Stimulated activated CD4-positive, alpha-beta T cell treated with anti-CD3 and anti-CD28 coated beads, Interleukin-4, amount 100 ng/mL, for 1 hour (primary cell): ENCODE measurements at places on chromosomes 4 and X.

DNA sequence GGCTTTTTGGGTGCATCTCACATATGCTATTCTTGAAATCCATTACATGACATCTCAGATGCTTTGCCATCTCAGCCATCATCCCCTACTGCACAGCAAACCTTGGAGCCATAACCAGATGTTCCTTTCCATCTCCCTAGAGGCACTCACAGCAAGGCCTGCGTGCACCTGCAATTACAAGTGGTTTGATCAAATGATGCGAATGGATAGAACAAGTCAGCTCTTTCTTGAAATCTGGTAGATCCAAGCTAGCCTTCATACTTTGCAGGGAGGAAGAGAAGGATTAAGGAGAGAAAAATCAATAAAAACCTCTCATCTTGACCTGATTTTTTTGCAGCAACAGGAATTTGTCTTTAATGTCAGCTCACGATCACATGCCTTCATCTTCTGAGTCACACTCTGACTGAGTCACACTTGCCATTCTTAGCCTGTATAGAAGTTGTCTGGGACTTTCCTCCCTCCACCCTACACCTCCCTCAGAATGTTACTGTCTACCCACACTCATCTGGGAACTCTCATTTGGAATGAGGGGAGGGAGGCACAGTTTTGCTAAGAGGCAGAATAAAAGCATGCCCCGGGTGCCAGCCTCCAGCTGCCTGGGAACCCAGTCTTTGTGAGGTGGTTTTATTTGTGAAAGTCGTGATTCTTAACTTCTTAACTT, 11.9 kb upstream of the TRIML1 start:
- no peak for DNase-seq

GRCh38 chrX:10884246-10884645, 226.9 kb upstream of the HCCS start:
- no peak for DNase-seq

DNA sequence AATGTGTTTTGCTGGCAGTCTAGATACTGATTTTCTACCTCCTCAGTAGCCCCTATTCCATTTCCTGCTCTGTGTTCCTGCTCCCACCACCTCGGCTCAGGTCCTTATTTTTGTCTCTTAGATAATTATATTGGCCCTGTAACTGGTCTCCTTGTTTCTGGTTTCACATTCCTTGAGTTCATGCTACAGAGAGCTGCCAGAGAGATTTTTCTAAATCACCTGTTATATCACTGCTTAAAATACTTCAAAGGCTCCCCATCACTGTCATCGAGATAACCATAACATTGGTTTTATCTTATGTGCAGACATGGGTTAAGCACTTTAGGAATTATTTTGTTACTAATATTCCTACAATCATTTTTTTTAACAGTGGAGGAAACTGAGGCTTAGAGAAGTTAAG, 9.6 kb downstream of the SYNPO2 start:
- DNase-seq = no peak

DNA sequence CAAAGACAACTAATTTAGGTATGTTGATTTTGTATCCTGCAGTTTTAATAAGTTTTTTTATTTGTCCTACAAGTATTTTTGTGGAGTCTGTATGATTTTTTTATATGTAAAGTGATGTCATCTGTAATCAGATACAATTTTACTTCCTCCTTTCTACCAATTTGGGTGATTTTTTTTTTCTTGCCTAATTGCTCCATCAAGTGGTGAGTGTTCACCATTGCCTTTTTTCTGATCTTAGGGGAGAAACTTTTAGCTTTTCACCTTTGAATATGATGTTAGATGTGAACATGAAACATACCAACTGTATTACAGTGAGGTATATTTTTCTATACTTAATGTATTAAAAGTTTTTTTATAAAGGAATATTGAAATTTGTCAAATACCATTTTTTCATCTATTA, 362.3 kb downstream of the PABPC4L start:
- no peak for DNase-seq

DNA sequence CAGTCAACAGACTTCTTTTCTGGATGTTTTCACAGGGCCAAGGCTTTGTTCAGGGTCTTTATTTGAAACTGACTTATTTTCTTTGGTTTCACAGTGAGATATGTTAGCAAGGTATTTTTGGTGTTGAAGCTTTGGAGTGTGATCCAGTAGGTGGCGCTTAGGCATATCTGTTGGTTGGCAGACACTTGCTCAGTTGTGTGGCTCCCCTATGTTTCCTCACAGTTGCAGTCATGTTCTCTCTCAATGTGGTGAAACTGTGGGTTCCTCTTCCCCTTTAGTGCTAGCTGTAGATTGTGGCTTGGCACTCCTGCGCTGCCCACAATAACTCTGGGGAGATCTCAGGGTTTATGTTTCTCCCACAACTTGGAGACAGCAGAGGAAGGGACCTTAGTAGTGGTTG, 460.8 kb downstream of the SLITRK2 start:
- DNase-seq = no peak

GRCh38 chr4:145907390-145907789, 31.2 kb downstream of the ZNF827 start:
- DNase-seq = no peak

GRCh38 chr4:107619731-107620130, 100.3 kb downstream of the PAPSS1 start:
- no peak for DNase-seq

- DNase-seq = no peak
Observed at GRCh38 chr4:164955107-164955805, 22.2 kb downstream of the TRIM61 start.

DNA sequence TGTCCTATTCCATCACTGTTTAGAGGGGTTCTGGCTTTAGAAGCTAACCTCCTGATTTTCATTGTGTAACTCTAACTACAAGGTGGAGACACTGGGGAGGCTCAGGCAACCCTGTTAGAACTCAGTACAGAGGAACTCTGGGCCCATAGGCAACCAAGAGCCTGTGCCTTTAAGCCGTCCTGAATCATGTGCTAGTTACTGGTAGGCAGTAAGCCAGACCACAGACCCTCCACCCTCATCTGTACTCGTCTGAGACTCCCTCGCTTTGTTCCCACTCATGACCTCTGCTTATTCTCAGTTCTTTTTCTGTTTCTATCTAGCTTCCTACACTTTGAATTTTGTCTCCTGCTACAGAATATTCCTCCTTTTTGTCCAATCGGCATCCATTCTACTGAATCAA, 31.4 kb downstream of the TBC1D1 start:
- no peak for DNase-seq

- peak; percentile 20 for DNase-seq
Observed at GRCh38 chrX:39652336-39652735, 445.4 kb downstream of the BCOR start.

DNA sequence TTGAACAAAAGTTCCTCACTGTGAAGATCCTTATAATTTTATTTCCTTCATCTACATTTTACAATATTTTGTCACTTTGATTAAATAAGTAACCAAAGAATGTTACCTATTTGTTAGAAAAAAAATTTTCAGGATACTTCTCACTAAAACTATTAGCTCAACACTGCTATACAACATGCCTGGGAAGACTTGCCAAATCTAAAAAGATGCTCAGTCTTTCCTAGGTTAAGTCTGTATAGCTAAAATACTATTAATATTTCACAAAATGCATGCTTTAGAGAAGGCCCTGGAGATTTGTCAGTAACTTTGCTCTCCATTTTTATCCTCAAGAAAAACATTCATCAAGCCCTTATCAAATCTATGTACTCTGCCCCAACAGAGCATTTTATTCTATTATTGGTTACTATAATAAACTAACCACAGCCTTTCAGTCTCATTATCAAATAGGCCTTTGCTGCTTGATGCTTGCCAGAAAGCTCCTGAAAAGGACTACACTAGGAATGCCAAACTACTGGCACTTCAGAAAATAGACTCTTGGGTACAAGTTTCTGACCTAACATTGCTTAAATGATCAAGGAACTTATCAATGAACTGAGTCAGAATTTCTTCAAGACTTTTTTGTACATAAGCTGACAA, 17.7 kb downstream of the NEK1 start:
- DNase-seq = no peak

DNA sequence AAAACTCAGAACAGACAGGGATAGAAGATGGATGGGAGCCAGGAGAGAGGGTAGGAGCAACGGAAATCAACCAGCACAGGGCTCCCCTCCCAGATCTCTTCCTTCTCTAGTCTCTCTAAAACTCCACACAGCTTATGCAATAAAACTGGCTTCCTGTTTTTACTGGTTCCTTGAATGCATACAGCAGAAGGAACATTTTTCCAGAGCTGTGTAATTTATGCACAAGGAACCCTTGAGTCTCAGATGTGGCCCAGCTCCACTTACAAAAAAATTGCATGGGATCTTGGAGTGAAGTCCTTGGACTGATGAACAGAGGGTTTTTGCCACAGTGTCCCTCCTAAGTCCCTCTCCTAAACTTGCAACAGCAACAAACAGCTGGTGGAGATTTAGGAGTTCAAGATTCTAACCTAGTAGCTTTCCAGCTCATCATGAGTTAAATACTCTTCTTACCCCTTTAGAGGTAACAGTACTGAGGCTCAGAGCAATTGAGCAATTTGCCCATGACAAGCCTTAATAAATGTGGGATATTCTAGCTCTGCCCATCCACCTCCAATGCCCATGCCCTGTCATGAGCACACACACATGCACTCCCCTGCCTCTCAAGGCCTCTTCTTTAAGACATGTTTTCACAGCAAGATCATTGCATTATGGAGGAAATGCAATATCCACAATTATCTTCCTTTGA, 18.4 kb upstream of the CC2D2A start:
- no peak for DNase-seq

DNA sequence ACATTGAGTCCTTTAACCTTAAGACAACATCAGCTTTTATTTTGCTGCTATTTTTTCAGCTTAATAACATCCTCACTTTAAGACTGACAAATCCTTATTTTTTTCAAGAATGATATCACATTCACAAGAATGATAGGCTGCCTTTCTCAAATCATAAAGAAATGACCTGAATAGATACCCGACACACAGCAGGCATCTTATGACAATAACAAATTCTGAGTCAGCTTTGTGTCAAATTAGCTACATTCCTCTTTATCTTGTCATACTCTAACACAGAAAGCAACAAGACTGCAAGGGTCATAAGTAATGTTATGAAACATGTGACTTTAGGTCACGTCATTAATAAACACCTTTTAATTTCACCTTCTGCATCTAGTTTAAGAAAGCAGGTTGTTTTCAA, 2387.6 kb downstream of the PCDH7 start:
- no peak for DNase-seq

DNA sequence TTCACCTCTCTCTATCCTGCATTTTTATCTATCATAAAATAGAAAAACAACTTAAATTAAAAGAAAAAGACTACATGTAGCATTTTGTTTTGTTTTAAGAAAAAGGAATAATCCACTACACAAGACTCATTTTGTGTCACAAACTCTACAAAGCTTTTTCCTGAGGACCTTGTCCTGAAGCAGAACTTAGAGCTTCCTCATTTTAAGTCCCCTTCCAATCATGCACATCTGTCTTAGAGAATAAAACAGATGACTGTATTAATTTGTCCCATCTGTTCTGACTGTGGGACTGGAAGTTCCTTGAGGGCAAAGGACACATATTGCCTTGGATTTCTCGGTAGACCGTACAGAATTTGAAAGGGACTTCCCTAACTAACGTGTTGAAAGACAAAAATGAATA, 218.5 kb downstream of the COL25A1 start:
- no peak for DNase-seq

GRCh38 chr4:77579406-77580076, 26.1 kb upstream of the CXCL13 start:
- no peak for DNase-seq

DNA sequence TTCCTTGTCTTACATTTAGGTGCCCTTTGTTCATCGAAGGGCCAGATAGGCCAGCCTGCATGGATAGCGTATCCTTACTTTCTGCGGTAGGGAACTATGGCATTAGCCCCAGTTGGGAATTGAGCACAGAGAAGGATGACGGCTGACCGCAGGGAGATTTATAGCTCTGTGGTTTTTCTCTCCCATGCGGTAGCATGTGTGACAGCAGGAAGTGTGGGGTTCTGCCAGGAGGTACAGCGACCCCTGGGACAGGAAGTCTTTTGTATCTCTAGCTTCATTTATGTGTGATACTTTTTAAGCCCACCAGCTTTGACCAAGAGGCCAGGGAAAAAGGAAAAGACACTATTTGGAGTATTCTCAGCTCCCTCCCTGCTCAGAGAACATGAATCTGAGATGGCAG, 33.1 kb downstream of the GAB3 start:
- DNase-seq = no peak

- no peak for DNase-seq
Observed at GRCh38 chr4:186918466-186918865, 194.8 kb upstream of the FAT1 start.

DNA sequence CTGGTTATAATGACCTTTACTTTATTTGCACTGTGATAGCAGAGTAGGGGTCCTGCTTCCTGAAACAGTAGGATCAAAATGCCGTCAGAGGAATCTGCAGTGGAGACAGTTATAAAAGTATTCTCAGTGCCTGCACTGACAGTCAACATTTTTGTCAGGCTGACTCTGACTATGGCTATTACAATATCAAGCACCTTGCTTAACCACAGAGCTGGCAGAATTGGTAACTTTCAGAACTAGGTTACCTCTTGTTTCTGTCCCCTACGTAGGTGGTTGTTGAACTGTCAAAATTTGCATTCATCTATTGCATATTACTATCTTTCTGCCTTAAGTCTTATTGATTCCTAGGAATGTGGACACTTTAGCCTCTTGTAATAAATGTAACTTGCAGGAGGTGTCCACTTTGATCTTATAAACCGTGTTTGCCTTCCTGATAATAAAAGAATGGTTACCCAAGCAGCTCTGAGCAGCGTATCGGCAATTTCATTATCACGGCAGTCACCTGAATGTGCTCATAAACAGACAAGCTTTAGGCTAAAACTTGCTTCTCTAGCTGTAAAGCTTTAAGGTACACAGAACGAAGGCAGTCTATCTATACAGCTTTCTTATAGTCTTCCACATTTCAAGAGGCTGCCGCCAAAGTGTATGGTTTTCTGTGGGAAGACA, 353.0 kb upstream of the GALNT7 start:
- DNase-seq = no peak

GRCh38 chrX:150148749-150149672, 210.7 kb upstream of the EOLA2 start:
- no peak for DNase-seq

DNA sequence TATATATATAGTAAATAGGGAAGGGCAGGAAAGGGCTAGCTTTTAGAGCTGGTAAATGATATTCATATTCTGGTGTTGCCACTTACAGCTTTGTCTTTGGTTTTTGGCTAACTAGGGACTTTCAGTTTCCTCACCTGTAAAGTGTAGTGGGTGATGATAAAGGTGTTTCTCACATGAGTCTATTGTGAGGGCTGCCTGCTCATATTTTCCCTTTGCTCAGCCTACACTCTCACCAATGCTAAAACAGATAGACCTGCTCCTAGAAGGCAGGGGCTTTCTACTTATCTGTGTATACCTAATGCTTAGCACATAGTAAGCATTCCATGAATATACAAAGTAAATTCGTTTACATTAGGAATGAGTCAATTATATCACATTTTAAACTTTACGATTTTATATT, 137.2 kb upstream of the HS3ST1 start:
- DNase-seq = peak; percentile 2

GRCh38 chr4:152364383-152364782, 171.5 kb downstream of the FBXW7 start:
- DNase-seq = no peak
